ENCODE measurements at places on chromosomes 11 and 22. TPM values are rescaled to one million over a fixed set of nuclear protein-coding genes. Genes with fewer than 3 reads are reported as not detected.

The MIOX gene
- total RNA-seq = not detected

The DCDC1 gene
- total RNA-seq = not detected

DNA sequence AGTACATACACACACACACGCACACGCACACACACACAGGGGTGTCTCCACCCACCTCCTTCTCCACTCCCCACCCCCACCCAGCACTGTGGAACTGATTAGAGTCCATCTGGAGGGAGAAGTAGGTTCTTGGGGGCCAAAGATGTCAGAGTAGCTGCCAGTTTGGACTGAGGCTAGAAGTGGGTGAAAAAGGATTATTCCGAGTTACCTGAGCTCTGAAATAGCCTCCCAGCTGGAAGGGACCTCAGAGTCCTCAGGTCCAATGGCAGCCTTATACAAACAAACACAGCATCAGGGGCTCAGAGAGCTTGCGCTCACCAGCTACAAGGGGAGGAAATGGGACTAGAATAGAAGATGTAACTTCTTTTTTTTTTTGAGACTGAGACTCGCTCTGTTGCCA lies 20.8 kb downstream of the IL10RA start:
- DNase-seq = peak; percentile 11
- peak overlapping the region; percentile 53 for H3K27ac ChIP-seq

GRCh38 chr11:60777572-60777971 lies 7.6 kb upstream of the MS4A10 start:
- no peaks in the 10 kb centered on the region for H3K27me3 ChIP-seq
- no peaks in the 10 kb centered on the region for H3K4me1 ChIP-seq
- no peaks in the 10 kb centered on the region for H3K36me3 ChIP-seq
- DNase-seq = no peak
- no peak overlapping the region for H3K27ac ChIP-seq
- H3K4me3 ChIP-seq = no peak overlapping the region

GRCh38 chr11:130087294-130087926 lies 17.7 kb downstream of the APLP2 start:
- no peak overlapping the region for H3K27ac ChIP-seq
- no peak overlapping the region for H3K4me3 ChIP-seq
- H3K4me1 ChIP-seq = no peaks in the 10 kb centered on the region
- no peaks in the 10 kb centered on the region for H3K36me3 ChIP-seq

GRCh38 chr22:25654676-25655075 lies 87.3 kb upstream of the MYO18B start:
- H3K4me3 ChIP-seq = no peak overlapping the region
- DNase-seq = no peak
- no peak overlapping the region for H3K27ac ChIP-seq
- no peaks in the 10 kb centered on the region for H3K36me3 ChIP-seq
- no peaks in the 10 kb centered on the region for H3K27me3 ChIP-seq
- no peaks in the 10 kb centered on the region for H3K4me1 ChIP-seq

DNA sequence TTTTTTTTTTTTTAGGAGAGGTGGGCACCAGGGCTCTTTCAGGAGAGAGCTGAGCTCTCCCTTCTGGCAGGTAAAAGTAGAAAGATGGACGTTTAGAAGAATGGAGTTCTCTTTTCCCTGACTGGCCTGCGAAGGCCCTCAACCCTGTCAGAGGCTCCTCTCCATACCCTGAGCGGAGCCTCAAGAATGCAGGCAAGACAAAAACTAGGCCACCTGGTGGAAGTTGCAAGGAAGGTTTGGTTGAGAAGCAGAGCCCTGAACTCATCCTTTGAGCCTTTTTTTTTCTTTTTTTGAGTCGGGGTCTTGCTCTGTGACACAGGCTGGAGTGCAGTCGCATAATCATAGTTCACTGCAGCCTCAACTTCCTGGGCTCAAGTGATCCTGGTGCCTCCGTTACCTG lies 1.4 kb downstream of the OTOG start:
- H3K4me3 ChIP-seq = no peak overlapping the region
- no peak overlapping the region for H3K27ac ChIP-seq
- H3K4me1 ChIP-seq = no peaks in the 10 kb centered on the region

GRCh38 chr22:38074181-38075104 lies 9.5 kb downstream of the SLC16A8 start:
- no peak overlapping the region for H3K27ac ChIP-seq
- H3K4me1 ChIP-seq = no peaks in the 10 kb centered on the region
- no peak for DNase-seq

- no peaks in the 10 kb centered on the region for H3K4me1 ChIP-seq
- no peaks in the 10 kb centered on the region for H3K27me3 ChIP-seq
- H3K27ac ChIP-seq = no peak overlapping the region
- no peak overlapping the region for H3K4me3 ChIP-seq
- no peaks in the 10 kb centered on the region for H3K36me3 ChIP-seq
- no peak for DNase-seq
These were observed 21.6 kb downstream of the IMMP1L start for GRCh38 chr11:31487848-31488247.

GRCh38 chr22:46352691-46353386 lies 17.3 kb downstream of the TRMU start:
- H3K27ac ChIP-seq = no peak overlapping the region
- H3K27me3 ChIP-seq = no peaks in the 10 kb centered on the region
- H3K4me1 ChIP-seq = no peaks in the 10 kb centered on the region
- H3K36me3 ChIP-seq = peaks cover 2% of the 10 kb centered on the region
- no peak overlapping the region for H3K4me3 ChIP-seq

Measured in colonic mucosa (tissue), 4 donors.